ENCODE measurements at places on chromosomes 1 and 21.

GRCh38 chr1:237562242-237562823 lies 328.4 kb downstream of the ZP4 start:
- DNase-seq = no peak

DNA sequence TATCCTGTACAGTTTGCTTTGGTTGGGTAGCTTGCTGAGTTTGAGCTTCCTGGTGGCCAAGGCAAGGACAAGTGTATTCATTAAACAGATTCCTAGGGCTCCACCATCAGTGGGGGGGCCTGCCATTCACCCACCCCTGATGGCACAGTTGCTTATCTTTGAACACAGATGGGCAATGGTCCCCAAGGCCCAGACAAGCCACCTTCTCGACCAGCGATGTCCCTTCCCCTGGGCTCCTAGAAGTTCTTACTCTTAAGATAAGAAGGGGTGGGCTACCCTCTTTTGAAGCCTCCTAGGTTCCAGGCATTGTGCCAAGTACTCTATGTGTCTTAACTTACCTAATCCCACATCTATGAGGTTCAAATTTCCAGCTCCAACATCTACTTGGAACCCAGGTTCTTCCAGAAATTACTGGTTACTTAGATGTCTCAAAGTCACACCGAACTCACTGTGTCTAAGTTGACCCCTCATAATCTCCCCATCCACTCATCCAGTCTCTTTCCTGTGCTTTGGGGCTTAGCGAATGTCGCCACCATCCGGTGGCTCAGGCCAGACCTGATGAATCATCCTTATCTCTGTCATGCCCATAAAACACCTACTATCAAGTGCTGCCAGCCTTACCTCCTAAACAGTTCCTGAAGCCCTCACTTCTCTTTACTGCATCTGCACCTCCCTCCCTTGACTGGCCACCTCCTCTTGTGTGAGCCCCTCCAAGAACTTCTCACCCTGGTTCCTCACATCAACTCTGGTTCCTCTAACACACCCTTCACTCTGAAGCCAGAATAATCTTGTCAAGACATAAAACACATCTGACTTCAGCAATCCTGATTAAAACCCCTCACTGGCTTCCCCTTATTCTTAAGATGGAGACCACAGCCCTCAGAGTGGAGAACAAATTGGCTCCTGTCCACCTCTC lies 50.1 kb downstream of the KLHDC7A start:
- DNase-seq = no peak

DNA sequence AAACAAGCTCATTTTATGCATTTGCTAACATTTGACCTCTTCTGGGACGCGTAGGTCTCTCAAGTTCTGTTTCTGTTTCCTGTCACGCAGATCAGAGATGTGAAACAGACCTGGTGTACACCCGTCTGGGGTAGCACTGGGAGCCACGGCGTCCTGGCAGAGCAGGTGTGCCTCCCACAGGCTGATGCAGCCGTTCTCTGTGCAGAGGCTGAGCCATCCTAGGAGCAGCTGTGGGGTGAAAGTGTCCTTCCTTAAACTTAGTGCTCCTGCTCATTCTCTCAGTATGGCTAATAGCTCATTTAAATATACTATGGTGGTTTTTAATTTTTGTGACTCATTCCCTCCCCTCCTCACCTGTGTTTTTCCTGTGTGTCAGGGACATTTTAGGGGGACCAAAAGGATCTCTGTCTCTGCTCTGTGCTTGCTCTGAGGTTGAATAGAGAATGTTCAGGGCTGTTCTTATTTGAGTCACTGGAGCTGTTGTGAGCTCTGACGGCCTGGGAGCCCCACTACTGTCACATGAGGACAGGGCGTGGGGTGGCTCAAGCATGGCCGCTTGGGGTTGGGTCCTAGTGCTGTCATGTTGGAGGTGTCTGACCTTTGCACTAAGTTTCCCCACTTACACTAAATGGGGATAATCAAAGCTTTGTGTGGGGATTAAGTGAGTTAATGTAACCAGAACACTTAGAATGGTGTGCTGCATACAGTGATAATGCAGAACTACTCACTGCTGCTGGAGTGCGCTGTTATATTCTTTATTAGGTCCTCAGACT lies 43.0 kb downstream of the GALNT2 start:
- no peak for DNase-seq

GRCh38 chr1:9238550-9238949 lies 4.0 kb downstream of the H6PD start:
- no peak for DNase-seq

All from RWPE2 (cell line).